ENCODE measurements at places on chromosomes 11 and 22.

GRCh38 chr11:100095809-100096208, 591.3 kb upstream of the ARHGAP42 start:
- DNase-seq: no peak

DNA sequence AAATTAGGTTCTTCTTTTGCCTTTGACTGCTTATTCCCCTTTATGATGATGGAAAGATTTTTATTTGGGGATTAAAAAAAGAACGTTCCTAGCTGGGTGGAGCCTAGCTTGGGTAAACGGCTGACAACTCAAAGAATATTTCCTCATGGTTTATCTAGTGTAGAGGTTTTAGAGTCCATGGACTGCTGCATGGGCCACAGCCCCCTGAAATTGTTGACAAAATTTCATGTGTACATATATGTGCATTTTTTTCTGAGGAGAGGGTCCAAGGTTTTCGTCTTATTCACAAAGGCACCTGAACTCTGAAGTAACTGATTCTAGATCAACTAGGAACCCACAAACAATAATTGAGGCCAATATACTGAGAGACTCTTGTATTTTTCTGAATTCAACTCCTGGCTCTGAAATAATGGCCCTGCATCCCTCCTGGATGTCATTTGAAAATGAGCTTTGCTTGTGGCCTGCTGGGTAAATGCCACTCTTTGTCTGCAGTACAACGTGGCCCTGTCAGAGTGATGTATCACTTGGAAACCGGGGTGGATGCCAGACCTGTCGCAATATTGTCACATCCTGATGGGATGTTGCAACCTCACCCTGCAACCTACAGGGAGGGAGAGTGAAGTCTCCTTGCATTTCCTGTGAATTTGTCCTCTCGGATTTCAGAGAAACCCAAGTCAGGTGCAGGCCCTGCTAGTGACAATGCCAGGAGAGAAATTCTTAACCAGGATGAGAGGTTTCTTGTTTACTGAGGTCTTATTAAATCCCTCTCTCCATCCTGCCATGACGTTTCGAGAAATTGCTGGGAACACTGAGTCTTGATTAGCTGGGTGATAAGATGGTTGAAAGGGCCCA, 33.8 kb downstream of the EHF start:
- DNase-seq: no peak

DNA sequence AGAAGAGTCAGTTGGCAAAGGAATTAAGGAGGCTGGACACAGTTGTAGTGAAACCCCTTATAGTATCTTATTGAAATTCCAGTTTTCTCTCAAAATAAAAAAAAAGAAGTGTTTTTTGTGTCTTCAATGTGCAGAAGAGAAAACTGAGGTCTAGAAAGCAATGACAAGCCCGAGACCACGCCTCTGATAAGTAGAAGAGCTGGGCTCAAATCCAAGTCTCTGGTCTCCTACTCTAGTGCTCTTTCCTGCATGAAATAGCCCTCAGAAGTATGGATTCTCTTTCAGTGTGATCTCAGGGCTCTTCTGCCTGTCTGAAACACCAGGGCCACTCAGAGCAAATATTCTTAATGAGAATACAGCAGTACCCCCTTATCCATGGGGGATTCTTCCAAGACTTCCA, 200.9 kb downstream of the KIF18A start:
- DNase-seq: no peak

DNA sequence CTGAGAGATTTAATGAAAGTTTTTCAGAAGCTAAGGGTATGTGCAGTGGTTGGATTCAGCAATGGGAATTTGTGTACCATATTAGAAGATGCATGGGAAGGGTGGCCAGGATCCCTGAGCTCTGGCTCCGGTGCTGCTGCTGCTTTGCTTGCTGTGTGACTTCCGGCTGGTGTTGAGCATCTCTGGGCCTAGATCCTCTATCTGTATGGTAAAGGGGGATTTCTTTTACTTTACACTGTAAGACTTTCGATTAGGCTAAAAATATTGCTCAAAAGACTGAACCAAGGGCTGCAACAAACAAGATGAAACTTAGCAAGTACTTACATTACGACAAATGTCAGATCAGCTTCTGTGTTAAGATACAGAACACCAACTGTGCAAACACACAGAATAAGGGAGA, 39.1 kb downstream of the XRRA1 start:
- no peak for DNase-seq
